ENCODE measurements at places on chromosomes 1 and 21.

DNA sequence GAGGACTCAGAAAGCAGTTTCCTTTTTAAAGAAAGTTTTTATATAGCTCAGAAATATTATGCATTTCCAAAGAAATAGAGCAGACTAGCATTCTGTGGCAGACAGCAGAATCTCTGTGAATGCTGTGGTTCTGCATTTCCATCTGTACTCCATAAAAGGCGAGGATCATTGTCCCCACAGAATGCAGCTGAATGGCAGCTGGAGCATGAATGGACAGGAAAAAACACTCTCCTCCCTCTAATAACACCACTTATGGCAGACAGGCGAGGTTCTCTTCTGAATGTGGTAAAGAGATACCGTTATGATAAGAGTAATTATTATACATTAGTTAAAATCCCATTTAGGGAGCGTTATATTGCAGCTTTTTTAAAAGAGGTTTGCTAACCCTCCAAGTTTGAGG lies 81.4 kb upstream of the WLS start:
- H3K4me1 ChIP-seq: no peaks in the 10 kb centered on the region
- H3K4me3 ChIP-seq: no peak overlapping the region
- H3K36me3 ChIP-seq: no peaks in the 10 kb centered on the region
- no peak for DNase-seq

GRCh38 chr21:33080776-33081175 lies 10.8 kb downstream of the OLIG1 start:
- H3K36me3 ChIP-seq: no peaks in the 10 kb centered on the region
- no peak overlapping the region for H3K27ac ChIP-seq
- H3K27me3 ChIP-seq: peaks cover 32% of the 10 kb centered on the region
- H3K4me1 ChIP-seq: peaks cover 6% of the 10 kb centered on the region

DNA sequence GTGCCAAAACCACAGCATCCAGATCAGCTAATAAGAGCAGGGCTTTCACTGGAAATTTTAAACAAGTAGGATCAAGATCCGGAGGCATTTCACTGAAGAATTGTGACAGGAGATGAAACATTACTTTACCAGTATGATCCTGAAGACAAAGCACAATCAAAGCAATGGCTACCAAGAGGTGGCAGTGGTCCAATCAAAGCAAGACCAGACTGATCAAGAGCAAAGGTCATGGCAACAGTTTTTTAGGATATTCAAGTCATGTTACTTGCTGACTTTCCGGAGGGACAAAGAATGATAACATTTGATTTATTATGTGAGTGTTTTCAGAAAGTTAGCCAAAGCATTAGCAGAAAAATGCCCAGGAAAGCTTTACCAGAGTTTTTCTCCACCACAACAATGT lies 8.2 kb downstream of the ZSWIM5 start:
- no peak overlapping the region for H3K4me3 ChIP-seq
- H3K36me3 ChIP-seq: no peaks in the 10 kb centered on the region
- peaks cover 24% of the 10 kb centered on the region for H3K27me3 ChIP-seq

- H3K4me3 ChIP-seq: no peak overlapping the region
- DNase-seq: no peak
- peaks cover 1% of the 10 kb centered on the region for H3K4me1 ChIP-seq
- H3K27me3 ChIP-seq: peaks cover 18% of the 10 kb centered on the region
These were observed 2.6 kb downstream of the CAPN8 start for GRCh38 chr1:223662943-223663342.

- H3K27ac ChIP-seq: no peak within 1 kb of the TSS
- no peaks in the 10 kb centered on the region for H3K27me3 ChIP-seq
- H3K4me3 ChIP-seq: no peak within 1 kb of the TSS
- no peaks in the 10 kb centered on the region for H3K36me3 ChIP-seq
- DNase-seq: no peak
- peaks cover under 1% of the 10 kb centered on the region for H3K4me1 ChIP-seq
These were observed at the start of gene TAS1R3 for GRCh38 chr1:1331068-1331965. TAS1R3 (plus strand) TSS chr1:1331280; CDS start chr1:1331346, 66 bp downstream.

DNA sequence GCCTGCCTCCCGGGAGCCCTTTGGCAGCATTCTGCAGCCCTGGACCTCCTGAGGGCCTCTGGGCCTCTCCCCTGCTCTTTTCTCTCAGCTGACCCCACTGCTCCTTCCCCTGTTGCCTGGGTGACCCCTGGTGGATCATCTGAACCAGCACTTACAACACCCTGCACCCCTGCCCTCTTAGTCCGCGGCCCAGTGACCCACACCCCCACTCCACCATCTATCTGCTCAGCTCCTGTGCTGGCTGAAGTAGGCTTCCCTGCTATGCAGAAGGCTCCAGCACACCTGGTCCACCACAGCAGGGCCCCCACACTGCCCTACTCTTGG lies 74.0 kb downstream of the DMRTA2 start:
- H3K4me3 ChIP-seq: no peak overlapping the region
- H3K27ac ChIP-seq: no peak overlapping the region
- no peaks in the 10 kb centered on the region for H3K36me3 ChIP-seq
- no peaks in the 10 kb centered on the region for H3K4me1 ChIP-seq

GRCh38 chr1:204623894-204624361 lies 61.6 kb downstream of the LRRN2 start:
- no peaks in the 10 kb centered on the region for H3K36me3 ChIP-seq
- no peaks in the 10 kb centered on the region for H3K27me3 ChIP-seq
- no peak overlapping the region for H3K27ac ChIP-seq
- DNase-seq: no peak

DNA sequence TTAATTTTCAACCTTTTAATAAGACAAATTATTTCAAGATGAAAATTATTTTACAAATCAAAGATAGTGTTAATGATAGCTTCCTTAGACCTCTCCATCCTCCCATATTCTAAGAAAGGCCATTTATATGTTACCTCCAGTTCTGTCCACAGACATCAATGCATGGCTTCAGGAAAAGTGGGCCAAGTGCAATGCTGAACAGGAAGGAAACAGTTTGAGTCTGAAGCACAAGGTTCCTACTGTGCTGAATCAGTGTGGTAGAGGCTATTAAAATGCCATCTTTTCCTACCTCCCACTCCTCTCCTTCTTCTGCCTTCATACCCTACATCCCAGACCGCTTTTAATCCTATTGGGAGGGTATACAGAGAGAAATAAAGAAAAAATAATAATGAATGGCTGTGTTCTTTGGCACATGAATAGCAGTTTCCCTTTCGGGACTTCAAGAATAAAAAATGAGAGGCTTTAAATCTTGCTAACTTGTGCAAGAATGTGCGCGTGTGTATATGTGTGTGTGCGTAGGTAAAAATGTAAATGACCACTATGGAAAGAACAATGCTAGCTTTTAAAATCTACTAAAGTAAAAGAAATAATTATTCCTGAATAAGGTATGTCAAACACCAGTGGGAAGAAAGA lies 62.6 kb upstream of the C1orf105 start:
- peak overlapping the region; percentile 81 for H3K27ac ChIP-seq
- H3K36me3 ChIP-seq: no peaks in the 10 kb centered on the region
- DNase-seq: no peak
- peak overlapping the region; percentile 50 for H3K4me3 ChIP-seq
- H3K27me3 ChIP-seq: no peaks in the 10 kb centered on the region
- H3K4me1 ChIP-seq: peaks cover 48% of the 10 kb centered on the region

DNA sequence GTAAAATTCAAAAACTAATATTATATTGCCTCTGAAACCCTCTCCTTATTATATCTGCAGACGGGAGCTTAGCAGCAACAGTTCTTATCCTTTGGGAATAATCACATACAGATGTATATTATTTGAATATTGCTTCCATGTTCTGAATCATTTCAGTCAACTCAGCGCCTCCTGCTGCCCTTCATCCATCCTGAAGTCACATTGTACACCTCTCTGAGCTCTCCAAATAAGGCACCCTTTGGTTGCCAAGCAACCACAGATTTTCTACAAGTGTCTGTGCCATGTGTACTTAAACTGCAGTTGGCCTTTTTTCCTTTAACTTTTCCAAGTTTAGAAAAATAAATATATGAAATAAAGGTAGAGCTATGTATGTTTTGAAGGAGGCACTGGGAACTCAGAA lies 384.3 kb downstream of the LRRIQ3 start:
- DNase-seq: no peak
- no peaks in the 10 kb centered on the region for H3K4me1 ChIP-seq
- H3K36me3 ChIP-seq: no peaks in the 10 kb centered on the region
- H3K27ac ChIP-seq: no peak overlapping the region
- no peaks in the 10 kb centered on the region for H3K27me3 ChIP-seq

GRCh38 chr1:1287288-1288110 lies 7.3 kb downstream of the SCNN1D start:
- H3K27me3 ChIP-seq: no peaks in the 10 kb centered on the region
- H3K4me3 ChIP-seq: no peak overlapping the region
- no peak overlapping the region for H3K27ac ChIP-seq
- H3K36me3 ChIP-seq: no peaks in the 10 kb centered on the region

GRCh38 chr1:3181956-3182355 lies 113.0 kb downstream of the PRDM16 start:
- H3K27me3 ChIP-seq: peaks cover 8% of the 10 kb centered on the region
- no peaks in the 10 kb centered on the region for H3K4me1 ChIP-seq
- no peaks in the 10 kb centered on the region for H3K36me3 ChIP-seq
- no peak overlapping the region for H3K27ac ChIP-seq

- peak overlapping the region; percentile 56 for H3K27ac ChIP-seq
- H3K36me3 ChIP-seq: no peaks in the 10 kb centered on the region
- no peaks in the 10 kb centered on the region for H3K27me3 ChIP-seq
These were observed 18.3 kb upstream of the ARID1A start for GRCh38 chr1:26677306-26678115.

DNA sequence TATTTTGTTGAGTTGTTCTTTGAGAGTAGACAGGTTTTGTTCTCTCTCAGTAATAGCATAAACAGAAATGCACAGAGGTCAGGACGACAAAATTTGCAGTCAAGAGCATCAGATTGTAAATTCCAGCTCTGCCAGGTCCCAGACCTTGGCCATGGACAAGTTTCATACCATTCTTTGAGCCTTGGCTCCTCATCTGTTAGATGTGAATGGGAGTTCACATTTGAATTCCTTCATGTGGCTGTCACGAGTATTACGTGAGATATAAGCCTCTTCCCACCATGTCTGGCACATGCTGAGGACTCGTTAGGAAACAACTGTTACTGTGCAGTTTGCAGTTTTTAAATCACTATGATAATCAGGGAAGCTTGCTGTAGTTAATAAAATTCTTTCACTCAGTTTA lies 93.2 kb upstream of the KCTD3 start:
- no peak overlapping the region for H3K4me3 ChIP-seq
- H3K27ac ChIP-seq: no peak overlapping the region
- H3K4me1 ChIP-seq: no peaks in the 10 kb centered on the region
- no peaks in the 10 kb centered on the region for H3K27me3 ChIP-seq

DNA sequence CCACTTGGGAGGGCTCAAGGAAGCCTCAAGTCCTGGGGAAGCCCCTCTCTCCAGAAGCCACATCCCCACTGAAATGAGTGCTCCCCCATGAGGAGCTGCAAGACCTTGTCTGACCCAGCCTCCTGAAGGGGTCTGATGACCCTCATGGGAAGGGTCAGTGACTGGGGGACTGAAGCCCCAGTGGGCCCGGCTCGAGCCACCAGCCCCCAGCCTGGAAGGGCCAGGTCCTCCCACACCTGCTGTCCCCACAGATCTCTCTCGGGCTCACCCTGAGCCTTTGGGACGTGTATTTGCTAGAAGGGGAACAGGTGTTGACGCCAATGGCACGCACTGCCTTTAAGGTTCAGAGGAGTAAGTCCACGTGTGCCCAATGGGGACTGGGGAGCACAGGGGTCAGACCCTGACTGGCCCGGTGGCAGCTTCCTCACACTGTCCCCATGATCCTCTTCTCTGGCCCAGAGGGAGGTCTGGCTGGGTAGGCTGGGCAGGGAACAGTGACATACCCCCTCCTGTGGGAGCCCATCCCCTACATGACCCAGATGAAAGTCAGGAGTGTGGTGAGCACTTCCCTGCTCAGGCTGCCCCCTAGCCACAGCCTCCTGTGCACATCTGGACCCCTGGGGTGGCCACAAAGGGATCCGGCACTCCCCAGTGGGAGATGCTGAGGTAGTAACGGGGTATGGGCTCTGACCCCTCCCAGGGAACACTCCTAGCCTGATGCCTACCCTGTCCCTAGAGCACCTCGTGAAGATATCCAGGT lies 12.4 kb upstream of the SRARP start:
- no peaks in the 10 kb centered on the region for H3K27me3 ChIP-seq
- DNase-seq: no peak
- no peak overlapping the region for H3K27ac ChIP-seq

GRCh38 chr1:15799928-15800835 lies 7.3 kb downstream of the UQCRHL start:
- H3K36me3 ChIP-seq: no peaks in the 10 kb centered on the region
- peaks cover 3% of the 10 kb centered on the region for H3K27me3 ChIP-seq
- no peak for DNase-seq
- no peak overlapping the region for H3K27ac ChIP-seq

- peaks cover 60% of the 10 kb centered on the region for H3K36me3 ChIP-seq
- H3K27me3 ChIP-seq: no peaks in the 10 kb centered on the region
- H3K4me3 ChIP-seq: peak overlapping the region; percentile 76
- peak overlapping the region; percentile 89 for H3K27ac ChIP-seq
These were observed 20.5 kb downstream of the CD84 start for GRCh38 chr1:160558660-160559380.

- H3K4me1 ChIP-seq: peaks cover 18% of the 10 kb centered on the region
- peak; percentile 8 for DNase-seq
- H3K4me3 ChIP-seq: no peak overlapping the region
- H3K36me3 ChIP-seq: peaks cover 4% of the 10 kb centered on the region
- no peaks in the 10 kb centered on the region for H3K27me3 ChIP-seq
- peak overlapping the region; percentile 42 for H3K27ac ChIP-seq
These were observed 262.5 kb upstream of the B3GALT2 start for GRCh38 chr1:193448682-193449461.

DNA sequence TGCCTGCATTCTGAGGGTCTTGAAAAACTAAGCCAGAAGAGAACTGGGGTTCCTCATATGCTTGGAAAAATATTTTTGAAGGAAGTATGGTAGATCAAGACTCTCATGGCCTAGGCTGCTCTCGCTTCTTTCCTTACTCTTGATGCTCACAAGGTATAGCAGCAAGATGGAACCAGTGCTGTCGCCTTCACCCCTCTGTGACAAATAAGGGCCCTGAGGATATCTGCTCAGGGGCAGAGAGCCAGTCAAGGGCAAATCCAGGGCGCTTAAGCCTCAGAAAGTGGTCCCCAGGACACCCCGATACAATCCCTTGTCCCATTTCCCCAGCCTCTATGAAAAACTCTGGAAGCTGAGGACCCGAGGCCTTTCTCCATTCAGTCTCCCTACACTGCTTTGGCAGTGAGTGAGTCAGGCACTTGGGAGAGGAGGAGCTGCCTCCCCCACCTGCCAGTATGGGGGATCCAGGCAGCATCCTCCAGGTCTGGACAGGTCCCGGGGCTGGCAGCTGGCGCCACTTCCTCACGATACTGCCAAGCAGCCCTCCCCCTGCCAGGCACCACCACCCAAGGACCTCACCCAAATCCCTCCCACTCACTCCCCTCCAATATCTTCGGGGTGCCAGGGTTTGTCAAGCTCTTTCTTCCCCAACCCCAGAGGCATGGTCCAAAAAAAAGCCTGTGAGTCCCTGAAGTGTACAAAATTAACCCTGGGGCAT lies 1.3 kb downstream of the IGSF9 start:
- no peak overlapping the region for H3K27ac ChIP-seq
- H3K36me3 ChIP-seq: no peaks in the 10 kb centered on the region
- peaks cover 7% of the 10 kb centered on the region for H3K4me1 ChIP-seq

GRCh38 chr1:219427403-219427802 lies 185.5 kb downstream of the ZC3H11B start:
- no peak for DNase-seq
- no peaks in the 10 kb centered on the region for H3K36me3 ChIP-seq
- H3K27ac ChIP-seq: no peak overlapping the region
- no peaks in the 10 kb centered on the region for H3K27me3 ChIP-seq

GRCh38 chr1:21378705-21379494 lies 61.0 kb upstream of the NBPF3 start:
- H3K4me3 ChIP-seq: no peak overlapping the region
- H3K36me3 ChIP-seq: no peaks in the 10 kb centered on the region
- no peak for DNase-seq
- H3K4me1 ChIP-seq: peaks cover 3% of the 10 kb centered on the region
- H3K27me3 ChIP-seq: peaks cover 10% of the 10 kb centered on the region

Measured in T-helper 2 cell treated with Interferon-gamma antibody and Interleukin-4, amounts not matched to agents 5 μg/mL and 100 μg/mL, for 36 hours (primary cell).